ENCODE measurements at places on chromosomes 4 and X.

GRCh38 chr4:108793415-108793814 is 30.6 kb upstream of the ETNPPL start:
- DNase-seq = no peak

DNA sequence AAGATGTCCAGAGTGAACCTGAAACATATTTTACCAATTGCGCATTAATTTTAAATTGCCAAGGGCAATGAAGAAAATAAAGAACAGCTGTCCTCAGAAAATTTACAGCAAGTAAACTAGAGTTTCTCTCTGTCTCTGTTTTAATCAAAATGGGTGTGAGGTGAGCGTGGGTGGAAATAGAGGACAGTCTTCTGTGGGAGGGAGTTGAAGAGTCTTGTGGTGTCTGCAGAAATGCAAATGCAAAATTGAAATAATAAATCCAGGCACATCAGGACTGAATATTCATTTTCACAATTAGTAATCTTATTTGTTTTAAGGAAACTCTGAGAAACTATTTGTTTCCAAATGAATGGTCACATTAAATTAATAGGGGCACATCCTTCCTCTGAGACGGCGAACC is 192.0 kb downstream of the ARHGAP10 start:
- no peak for DNase-seq

DNA sequence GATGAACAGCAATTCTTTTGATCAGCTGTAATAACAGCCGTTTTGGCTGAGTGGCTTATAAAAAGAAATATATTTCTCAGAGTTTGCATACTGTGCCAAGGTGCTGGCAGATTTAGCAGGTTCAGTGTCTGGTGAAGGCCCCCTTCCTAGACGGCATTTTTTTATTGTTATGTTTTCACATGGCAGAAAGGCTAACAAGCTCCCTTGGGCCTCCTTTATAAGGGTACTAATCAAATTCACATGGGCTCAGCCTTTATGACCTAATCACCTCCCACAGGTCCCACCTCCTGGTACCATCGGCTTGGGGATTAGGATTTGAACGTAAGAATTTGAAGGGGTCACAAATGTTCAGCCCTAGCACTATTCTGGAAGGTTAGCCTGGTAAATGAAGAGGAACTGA is 431.9 kb downstream of the SPOCK3 start:
- DNase-seq = no peak

- DNase-seq = peak; percentile 87
Measured at GRCh38 chrX:63350941-63351616, at the start of gene SPIN4. TSS of gene SPIN4 (minus strand) at chrX:63351332. CDS start at chrX:63350819, 513 bp downstream.

DNA sequence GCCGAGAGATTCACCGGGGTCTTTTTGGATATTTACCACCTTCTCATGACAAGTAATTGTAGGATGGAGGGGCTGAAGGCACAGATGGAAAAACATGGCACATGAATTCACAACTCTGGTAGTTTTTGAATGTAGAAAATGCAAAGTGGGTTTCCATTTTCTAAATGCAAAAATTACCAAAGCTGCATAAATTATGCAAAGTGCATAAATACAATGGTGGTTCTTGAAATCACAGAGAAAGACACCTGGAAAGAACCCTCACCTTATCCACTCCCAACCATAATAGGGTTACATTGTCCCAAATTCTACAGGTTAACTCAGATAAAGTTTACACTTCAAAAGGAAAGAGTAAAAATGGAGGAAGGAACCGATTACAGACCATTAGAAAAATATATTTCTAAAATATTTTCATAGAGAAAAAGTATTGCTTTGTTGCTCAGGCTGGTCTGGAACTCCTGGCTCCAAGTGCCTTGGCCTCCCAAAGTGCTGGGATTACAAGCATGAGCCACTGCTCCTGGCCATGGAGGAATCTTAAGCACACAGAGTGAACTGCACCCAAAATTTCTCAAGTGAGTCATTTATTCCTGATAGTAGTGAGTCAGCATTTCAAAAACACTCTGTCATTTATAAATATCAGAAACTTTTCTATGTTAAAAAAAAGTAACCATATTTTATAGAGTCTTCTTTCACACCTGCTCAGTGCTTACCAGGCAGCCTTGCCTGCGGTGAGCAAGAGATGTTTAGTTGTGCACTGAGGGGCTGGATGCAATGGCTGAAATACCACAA is 101.4 kb downstream of the FIP1L1 start:
- no peak for DNase-seq

- no peak for DNase-seq
Measured at GRCh38 chr4:108130955-108131354, 37.8 kb downstream of the LEF1 start.

DNA sequence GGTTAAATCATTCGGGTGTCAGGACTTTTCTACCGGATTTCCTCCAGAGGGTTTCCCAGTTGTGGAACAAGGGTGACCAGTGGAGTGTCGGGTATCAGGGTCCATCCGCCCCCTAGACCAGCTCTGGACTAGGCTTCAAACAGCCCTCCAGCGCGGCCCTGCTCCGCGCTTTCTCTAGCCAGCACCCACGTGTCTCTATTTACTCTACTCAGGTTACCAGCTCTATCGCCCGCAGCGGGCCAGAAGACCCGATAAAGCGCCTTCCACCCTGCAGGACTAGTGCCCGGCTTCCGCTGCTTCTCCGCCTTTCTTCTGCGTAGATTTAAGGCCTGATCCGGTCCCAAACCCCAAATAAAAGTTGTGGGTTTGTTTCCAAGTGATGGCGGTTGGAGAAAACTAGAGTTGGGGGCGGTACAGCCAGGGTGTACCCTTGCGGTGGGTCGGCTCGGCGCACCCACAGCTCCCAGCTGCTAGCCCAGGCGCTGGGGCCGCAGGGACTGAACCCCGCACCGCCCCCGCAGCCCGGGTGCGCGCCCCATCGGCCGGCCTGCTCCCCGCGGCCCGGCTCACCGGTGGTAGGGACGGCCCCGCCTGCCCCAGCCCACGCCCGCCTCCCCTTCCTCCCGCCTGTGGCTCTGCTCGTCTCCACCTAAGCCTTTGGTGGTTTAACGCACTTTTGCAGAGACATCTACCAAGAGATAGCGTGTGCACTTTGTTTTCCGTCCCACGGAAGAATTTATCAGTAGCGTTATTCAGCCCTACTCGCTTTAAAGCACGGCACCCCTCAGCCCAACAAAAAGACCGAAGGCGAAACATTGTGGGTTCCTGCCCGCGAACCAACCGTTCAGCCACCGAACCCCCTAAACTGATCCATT is 2.1 kb downstream of the LEF1 start:
- DNase-seq = no peak

DNA sequence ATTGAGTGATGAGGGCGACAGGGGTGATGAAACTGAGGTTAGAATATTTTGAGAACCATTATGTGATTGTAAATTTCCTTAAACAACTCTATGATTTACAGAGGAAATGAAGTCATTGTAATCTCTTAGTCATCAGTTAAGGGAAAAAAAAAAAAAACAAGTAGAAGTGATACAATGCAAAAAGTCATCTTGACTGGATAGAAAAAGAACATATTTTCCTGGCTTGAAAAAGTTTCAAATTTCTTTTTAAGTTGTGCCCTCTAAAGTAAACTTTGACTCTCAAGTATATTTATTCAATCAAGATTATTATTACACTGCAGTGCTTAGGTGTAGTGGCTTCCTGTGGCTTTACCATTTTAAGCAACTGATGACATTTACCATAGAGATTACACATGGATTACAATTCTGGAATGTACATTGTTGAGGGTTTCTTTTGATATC is 40.6 kb downstream of the GABRB1 start:
- no peak for DNase-seq

GRCh38 chrX:130094696-130095095 is 15.6 kb downstream of the ELF4 start:
- no peak for DNase-seq

DNA sequence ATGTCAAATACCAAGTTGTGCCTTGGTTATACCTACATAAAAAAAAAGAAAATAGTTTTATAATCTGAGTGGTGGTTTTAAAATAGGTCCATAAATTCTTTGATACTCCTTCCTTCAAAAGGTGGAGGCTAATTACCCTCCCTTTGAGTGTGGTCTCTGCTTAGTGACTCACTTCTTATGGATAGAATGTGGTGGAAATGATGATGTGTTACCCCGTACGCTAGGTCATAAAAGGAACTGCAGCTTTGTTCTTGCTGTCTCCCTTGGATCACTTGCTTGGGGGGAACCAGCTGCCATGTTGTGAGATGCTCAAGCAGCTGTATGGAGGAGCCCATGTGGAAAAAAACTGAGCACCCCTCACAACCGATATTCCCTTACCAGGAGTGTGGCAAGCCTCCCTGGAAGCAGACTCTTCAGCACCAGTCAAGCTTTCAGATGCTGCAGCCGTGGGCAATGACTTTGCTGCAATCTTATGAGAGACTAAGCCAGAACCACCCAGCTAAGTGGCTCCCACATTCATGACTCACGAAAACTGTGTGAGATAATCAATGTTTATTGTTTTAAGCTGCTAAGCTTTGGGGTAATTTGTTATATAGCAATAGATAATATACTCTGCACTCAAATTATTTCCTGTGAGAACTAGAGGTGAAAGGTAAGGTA is 195.0 kb upstream of the GATB start:
- no peak for DNase-seq

DNA sequence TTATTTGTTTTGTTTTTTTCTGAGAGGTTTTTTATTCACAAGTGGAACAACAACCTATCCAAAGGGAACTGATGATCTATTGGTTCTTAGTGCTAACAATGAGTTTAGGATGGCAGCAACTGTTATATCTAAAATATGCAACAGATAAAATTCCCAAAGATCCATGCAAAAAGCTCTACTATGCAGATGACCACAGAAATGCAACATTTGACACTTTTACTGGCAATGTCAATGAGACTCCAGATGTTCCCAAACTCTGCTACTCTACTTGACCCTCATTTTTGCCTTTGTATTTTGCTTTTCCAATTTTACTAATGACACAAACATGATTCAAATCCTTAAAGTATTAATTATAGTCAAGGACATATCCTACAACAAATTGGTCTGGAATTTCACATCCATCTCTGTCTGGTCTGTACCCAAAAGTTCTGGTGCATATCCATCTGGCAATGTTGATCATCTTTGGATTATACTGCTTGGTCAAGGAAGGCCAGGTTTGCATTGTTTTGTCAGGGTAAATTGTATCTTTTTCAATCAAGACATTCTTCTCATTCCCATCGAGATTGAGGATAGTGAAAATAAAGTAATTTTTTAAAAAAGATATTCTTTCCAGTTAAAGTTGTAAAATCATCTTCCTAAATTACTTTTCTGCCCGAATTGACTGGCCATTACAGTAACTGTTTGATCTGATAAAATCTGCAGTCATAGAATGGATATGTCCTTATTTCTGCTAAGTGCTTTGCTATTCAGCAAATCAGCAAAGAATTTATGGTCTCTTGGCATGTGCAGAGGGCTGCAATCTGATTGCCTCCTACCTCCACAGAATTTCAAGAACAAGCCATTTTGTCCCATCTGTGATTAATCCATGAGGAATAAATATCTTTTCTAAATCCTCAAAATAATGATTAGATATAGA is 73.6 kb downstream of the FGFBP1 start:
- DNase-seq = no peak

GRCh38 chr4:36712013-36712412 is 430.6 kb downstream of the DTHD1 start:
- DNase-seq = no peak

GRCh38 chr4:115834441-115834840 is 721.0 kb upstream of the NDST4 start:
- no peak for DNase-seq

- no peak for DNase-seq
Measured at GRCh38 chrX:109089359-109089758, 353.0 kb upstream of the IRS4 start.

- DNase-seq = no peak
Measured at GRCh38 chr4:183989931-183990330, 84.8 kb downstream of the STOX2 start.

DNA sequence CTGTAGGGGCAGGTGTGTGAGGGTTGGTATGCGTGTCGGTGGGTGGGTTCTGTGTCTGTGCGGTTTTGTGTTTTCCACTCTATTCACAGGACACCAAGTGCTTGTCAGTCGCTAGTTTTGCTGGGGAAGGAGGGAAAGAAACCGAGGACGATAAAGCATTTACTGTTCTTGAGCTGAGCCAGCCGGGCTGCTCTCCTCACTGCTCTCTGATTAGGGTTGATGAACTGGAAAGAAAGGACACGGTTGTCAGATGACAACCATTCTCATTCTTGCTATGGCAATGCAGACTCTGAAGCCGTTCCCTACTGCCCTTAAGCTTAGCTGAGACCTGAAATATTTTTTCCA is 832 bp downstream of the EGFL6 start:
- DNase-seq = no peak

- no peak for DNase-seq
Measured at GRCh38 chr4:140635606-140636005, 66.8 kb upstream of the UCP1 start.

DNA sequence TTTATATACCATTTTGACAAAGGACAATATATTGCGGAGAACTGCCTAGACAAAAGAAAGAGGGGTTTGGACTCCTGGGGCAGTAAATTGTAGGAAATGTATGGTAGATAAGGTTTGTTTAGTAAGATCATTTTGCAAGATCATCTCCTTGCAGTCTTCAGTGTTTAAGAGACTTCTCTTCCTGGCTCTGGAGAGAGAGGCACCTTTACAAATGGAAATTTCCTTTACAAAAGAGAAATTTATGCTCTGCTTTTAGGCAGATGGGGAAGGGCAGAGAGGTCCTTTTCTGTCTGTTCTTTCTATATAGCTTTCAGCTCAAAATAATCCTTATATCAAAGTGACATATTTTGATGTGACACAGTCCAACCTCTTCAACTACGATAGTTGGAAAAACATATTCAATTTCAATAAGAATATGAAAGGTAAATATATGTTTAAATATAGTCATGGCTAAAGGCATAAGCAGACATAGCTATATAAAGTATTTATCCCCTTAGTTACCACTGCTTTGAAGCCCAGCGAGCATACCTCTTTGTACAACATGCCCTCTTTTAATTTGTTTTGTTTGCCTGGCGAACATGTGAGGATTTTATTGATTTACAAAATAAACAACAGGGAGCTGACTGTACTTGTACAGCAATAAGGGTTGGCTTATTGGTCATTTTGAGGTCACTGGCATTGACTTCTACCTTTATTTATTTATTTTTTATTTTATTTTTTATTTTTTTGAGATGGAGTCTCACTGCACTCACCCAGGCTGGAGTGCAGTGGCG is 65.2 kb downstream of the TRIM2 start:
- no peak for DNase-seq

DNA sequence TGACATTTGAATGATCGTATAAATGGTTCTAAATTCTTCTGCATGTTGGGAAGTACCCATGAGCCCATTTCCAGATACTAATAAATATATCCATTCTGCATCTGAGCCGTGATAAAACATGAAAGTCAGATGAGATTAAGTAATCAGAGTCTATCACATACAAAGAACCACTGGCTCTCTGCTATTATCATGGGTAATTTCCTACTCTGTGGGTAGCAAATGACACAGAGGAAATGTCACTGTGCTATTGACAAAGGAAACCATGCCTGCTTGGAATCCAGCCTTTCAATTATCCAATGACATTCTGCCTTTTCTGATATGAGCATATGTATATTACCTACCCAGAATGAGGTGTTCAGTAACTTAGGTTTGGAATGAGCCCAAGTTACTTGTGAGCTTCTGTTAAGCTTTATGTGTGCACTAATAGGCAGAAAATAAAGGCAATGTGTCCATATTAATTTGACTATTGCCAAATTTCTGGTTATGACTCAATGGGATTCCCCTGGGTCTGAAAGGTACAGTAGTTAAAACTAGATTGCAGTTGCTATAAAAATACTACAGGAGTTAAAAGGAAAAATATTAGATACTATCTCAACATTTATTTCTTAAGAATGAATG is 238.7 kb upstream of the KCNIP4 start:
- no peak for DNase-seq

- no peak for DNase-seq
Measured at GRCh38 chr4:109472343-109472761, 38.7 kb downstream of the SEC24B start.

GRCh38 chr4:112038861-112039260 is 106.4 kb upstream of the FAM241A start:
- DNase-seq = no peak
